ENCODE measurements at places on chromosomes 4 and X. TPM values are rescaled to one million over a fixed set of nuclear protein-coding genes. Genes with fewer than 3 reads are reported as not detected.

Gene IDH3G
- 95.3 TPM for polyA plus RNA-seq

Gene UBA1
- polyA plus RNA-seq: 66.3 TPM

Gene CFP
- not detected for polyA plus RNA-seq

Gene ELF2
- 13.3 TPM for polyA plus RNA-seq

Gene PIGA
- 3.8 TPM for polyA plus RNA-seq

Gene ATOH1
- not detected for polyA plus RNA-seq

Gene P2RY8
- polyA plus RNA-seq: not detected

Gene PDCL2
- not detected for polyA plus RNA-seq

Gene HCCS
- 43.6 TPM for polyA plus RNA-seq

Gene RTL3
- not detected for polyA plus RNA-seq

Gene UGT2B15
- polyA plus RNA-seq: not detected

Gene KCTD8
- 262 TPM for polyA plus RNA-seq

Gene ADGRL3
- polyA plus RNA-seq: 15.0 TPM

Gene LRP2BP
- 4.3 TPM for polyA plus RNA-seq

Gene TBCK
- polyA plus RNA-seq: 9.1 TPM

Gene CDK16
- 51.1 TPM for polyA plus RNA-seq

Gene NXF3
- not detected for polyA plus RNA-seq

Gene CLNK
- polyA plus RNA-seq: not detected

Gene CTAG2
- polyA plus RNA-seq: not detected

Gene SATL1
- 1.2 TPM for polyA plus RNA-seq

Gene TMA16
- polyA plus RNA-seq: 14.2 TPM

Gene SSX1
- polyA plus RNA-seq: not detected

Gene SLC26A1
- not detected for polyA plus RNA-seq

Gene TMEM271
- 2.7 TPM for polyA plus RNA-seq

Gene GABRG1
- 7.0 TPM for polyA plus RNA-seq
